DND-41 (cell line): ENCODE measurements at places on chromosomes 1 and 21.
A peak's percentile ranks its signal among the peaks of the same experiment; 100 is the strongest.

GRCh38 chr1:186218654-186219352 lies 156.2 kb downstream of the TPR start:
- no peak for DNase-seq

- DNase-seq = no peak
Observed at GRCh38 chr1:48016515-48016914, 19.3 kb upstream of the TRABD2B start.

DNA sequence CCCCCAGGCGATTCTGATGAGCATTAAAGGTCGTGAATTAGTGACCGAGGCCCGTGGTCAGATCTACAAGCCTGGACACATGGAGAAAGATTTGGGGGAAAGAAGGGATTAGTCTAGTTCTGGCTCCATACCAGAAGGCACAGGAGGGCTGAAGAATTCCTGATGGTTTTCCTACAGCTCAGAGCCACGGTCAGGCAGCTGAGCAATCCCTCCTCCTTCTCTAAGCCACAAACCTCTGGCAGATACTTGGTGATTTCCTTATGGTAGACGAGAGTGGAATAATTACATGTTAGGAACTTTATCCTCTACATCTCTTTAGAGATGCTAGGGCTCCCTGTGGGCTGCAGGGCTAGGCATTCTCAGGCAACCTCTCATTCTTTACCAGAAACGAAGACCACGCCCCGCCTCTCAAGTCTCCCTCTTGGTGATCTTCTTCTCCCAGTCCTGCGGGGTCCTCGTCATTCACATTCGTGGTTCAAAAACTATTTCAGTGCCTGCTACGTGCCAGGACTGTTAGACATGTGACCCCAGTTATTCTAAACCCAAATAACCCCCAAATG lies 20.5 kb upstream of the ZBTB18 start:
- no peak for DNase-seq

- DNase-seq = no peak
Observed at GRCh38 chr1:156337888-156338179, 258 bp downstream of the CCT3 start.

DNA sequence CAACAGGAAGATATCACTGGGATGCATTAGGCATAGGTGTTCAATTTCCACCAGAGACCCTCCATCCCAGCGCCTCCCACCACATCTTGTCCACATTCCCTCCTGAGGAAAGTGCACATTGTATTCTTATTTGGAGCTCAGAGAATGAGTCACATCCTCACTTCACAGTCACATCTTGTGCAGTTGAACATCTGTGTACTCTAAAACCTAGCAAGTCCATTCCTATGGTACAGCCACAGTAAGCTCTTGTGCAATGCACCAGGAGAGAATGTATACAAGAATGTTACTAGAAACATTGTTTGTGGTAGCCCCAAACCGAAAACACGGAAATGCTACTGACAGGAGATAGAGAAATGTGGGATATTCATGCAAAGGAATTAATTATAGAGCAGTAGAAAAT lies 1.6 kb upstream of the KDF1 start:
- DNase-seq = no peak

GRCh38 chr1:225613006-225613405 lies 39.9 kb downstream of the ENAH start:
- DNase-seq = no peak

DNA sequence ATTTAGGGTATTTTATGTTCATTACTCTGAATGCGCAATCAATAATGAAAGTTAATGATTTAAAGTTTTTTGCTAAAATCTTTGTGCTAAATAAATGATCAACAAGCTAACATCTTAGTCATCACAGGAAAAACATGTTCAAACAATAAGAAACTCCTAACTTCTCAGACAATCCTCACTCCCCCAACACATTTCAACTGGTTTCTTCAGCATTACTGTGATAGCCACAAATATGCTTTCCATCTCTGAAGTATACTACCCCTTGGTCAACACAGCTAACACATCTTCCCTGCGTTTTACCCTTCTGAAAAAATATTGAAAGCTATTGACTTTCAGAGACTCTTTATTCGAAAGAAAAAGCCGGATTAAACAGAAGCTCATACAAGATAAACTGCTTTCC lies 85.8 kb downstream of the ZNF644 start:
- no peak for DNase-seq

GRCh38 chr21:33238146-33238545 lies 8.4 kb downstream of the IFNAR2 start:
- no peak for DNase-seq

- no peak for DNase-seq
Observed at GRCh38 chr1:43533584-43533983, 2.9 kb downstream of the PTPRF start.

GRCh38 chr1:25487628-25488027 lies 55.8 kb upstream of the LDLRAP1 start:
- peak; percentile 26 for DNase-seq

- DNase-seq = no peak
Observed at GRCh38 chr1:4730078-4730477, 75.7 kb downstream of the AJAP1 start.

GRCh38 chr1:82775406-82776000 lies 974.8 kb downstream of the ADGRL2 start:
- DNase-seq = peak; percentile 13

- DNase-seq = peak; percentile 30
Observed at GRCh38 chr1:31487143-31487542, 74.1 kb downstream of the SERINC2 start.

- DNase-seq = no peak
Observed at GRCh38 chr1:89942014-89942413, 52.9 kb upstream of the ZNF326 start.

- no peak for DNase-seq
Observed at GRCh38 chr21:35945089-35945671, 115.1 kb downstream of the SETD4 start.

DNA sequence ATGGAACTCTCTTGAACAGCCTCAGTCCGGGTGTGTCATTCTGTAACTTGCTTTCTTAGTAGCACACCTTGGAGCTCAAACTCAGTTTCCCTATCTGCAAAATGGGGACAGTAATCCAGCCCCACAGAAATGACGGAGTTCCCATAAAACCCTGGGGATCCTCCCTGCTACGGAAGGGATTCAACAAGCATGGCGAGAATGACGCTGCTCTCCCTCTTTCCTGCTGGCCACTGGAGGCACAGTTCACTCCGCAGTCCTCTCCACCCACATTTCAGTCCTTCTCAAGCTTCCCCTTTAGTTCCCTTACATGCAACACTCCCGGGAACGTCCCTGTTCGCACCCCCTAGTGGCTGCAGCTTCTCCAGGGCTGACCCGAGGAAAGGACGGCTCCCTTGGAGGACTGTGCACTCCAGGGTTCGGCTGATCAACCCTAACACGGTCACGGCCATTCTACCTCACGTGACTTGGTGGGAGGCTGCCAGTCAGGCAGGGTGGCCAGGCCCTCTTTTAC lies 20.6 kb downstream of the RUNX3 start:
- DNase-seq = no peak

GRCh38 chr1:164802529-164803282 lies 243.7 kb downstream of the PBX1 start:
- DNase-seq = no peak

GRCh38 chr1:11352816-11353799 lies 80.1 kb downstream of the UBIAD1 start:
- no peak for DNase-seq

DNA sequence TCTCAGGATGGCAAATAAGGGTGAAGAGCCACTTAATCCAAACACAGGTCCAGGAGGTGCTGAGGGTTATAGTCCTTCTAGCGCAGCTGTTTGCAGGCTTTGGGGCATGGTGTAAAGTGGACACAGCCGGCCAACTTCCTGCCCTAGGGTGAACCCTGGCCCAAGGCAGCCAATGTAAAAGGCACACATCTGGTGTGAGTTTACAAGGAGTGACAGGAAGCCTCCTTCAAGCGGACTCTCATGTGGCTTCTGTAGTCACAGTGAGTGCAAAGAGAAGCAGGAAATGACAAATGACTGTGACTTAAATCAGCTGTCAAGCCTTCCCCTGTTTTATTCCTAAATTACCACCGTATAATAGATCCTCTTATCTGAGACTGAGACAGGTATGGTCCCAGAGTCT lies 213.0 kb downstream of the CRB1 start:
- DNase-seq = peak; percentile 67

DNA sequence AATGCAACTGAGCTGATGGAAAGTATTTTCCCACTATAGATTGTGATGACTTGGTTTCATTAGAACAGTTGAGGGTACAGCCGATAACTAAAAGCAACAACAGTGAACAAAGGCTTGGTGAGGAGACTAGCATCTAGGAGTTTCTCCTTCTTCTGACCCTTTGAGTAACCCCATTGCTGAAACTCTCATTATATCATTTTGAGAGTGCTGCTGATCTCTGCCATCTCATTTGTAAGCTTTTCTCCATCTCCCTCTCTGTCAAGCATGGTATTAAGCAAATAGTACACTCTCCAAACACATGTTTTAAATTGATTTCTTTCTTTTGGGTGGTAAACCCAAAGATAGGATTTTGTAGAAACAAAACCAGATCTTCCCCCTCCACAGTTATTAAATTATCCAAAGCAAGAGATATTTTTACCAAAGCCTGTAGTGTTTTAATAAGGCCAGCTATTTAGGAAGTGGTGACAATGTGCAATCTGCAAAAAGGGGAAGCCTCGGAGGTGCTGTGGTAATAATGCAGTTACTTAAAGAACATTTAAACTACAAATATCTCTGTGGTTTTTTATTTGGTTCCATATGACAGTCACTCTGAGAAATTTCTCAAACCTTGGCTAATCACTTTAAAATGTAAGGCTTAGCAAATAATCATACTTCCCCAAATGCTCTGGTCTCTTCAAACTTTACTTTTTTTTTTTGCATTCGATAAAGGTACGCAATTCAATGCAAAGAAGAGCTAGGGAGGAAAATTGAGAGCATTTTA lies 287.5 kb downstream of the HLX start:
- DNase-seq = no peak

- DNase-seq = no peak
Observed at GRCh38 chr1:150577557-150578271, 1.7 kb downstream of the MCL1 start.

DNA sequence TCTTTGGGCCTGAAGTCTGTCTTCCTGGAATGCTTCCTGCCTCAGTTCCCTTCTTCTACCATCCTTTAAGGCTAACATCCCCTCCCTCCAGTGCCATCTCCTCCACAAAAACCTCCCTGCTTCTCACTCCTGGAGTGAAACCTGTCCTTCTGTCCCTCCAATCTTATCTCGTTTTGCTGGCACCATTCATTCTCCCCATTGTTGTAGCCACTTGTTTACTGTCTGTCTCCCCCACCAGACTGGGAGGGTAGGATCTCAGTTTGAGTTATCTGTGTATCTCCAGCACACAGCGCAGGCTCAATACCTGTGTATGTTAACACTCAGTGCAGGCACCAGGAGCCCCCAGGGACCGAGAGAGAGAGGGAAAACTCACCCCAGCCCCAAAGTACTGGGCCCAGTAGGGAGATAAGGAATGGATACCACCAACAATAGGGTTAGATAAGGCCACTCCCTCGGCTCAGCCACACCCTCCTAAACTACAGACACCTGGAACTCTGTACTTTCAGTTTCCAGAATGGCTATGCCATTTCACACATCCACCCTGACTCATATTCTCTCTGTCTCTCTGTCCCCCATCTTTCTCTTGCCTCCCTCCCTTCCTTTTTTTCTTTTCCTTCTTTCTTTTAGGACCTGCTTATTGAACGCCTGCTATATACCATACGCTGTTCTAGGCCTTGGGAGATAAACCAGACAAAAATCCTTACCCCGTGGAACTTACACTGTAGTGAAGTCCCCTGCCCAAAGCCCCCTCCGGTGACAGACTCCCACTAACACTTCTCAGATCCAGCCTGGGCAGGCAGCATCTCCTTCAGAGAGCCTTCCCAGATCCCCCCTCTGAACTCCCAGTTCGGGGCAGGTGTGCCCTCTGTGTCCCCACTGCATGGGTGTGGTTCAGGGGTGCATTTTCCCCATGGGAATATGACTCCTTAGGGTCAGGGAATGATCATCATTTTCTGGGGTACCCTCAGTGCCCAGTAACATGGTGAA lies 3.3 kb upstream of the SSBP3 start:
- peak; percentile 68 for DNase-seq

DNA sequence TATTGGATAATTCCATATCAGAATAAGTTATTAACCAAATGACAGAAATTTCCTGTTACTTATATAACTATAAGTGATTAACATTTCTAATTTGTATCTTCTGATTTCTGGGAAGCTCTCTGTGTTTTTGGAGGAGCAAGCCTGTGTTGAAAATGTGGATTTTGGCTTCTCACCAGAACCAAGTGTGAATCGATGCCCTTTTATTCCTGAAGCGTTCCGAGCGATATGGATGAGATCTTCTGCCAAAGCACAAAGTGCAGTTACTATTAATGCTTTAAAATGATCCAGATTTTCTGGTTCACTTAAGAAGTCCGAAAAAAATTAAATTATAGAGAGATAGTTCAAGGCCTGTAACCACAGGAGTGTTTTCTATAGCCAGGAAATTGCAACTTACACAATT lies 22.8 kb downstream of the ALG14 start:
- DNase-seq = no peak

DNA sequence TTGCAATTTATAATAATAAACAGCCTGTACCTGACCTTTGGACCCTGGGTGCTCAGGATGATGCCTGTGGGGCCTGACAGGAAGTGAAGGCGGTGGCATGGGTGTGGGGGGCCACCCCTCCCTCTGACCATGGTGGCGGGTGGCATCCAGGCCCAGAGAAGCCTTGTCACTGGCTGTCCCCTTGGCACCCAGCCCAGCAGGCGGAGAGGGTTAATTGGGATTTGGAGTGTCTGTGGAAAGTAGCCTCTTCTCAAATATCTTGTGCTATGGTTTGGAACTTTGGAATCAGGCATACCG lies 20.5 kb downstream of the SOX13 start:
- no peak for DNase-seq

DNA sequence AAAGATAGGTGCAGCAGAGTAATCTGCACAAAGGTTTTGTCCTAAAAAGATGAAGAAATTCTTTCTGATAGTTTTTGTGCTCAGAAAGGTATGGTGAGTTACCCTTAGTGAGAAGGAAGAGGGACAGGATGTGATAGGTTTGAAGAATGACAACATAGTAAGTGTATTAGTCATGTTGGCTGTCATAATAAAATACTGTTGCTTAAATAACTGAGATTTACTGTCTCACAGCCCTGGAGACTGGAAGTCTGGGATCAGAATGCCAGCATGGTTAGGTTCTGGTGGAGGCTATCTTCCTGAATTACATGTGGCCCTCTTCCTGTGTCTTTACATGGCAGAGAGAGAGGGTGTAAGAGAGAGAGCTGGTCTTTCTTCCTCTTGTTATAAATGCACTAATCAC lies 965.2 kb downstream of the TTLL7 start:
- DNase-seq = no peak
